Fibroblast of skin of left biceps (primary cell): ENCODE measurements at places on chromosomes 4 and X.
A peak's percentile ranks its signal among the peaks of the same experiment; 100 is the strongest.

GRCh38 chr4:89245459-89245858 lies 62.1 kb downstream of the GPRIN3 start:
- DNase-seq, result no peak

- no peak for DNase-seq
Observed at GRCh38 chrX:130120746-130121504, 10.6 kb upstream of the ELF4 start.

DNA sequence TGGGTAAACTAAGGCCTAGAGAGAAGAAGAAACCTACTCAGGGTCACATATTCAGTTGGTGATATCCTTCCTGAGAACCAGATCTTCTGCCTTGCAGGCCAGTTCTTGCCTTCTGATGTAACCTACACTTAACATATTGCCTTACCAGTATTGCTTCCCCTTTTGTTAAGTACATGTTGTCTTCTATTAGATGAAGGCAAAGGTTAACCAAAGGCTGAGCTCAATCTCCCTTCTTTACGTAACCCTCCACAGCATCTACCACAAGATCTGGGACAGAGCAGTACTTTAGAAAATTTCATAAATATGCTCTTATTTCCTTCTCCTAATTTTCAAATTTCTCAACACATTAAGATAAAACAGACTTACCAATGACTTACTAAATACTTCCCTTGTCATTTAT lies 474.4 kb downstream of the SH2D1A start:
- DNase-seq, result no peak

- DNase-seq, result no peak
Observed at GRCh38 chr4:7330031-7330596, 104.6 kb downstream of the PSAPL1 start.

DNA sequence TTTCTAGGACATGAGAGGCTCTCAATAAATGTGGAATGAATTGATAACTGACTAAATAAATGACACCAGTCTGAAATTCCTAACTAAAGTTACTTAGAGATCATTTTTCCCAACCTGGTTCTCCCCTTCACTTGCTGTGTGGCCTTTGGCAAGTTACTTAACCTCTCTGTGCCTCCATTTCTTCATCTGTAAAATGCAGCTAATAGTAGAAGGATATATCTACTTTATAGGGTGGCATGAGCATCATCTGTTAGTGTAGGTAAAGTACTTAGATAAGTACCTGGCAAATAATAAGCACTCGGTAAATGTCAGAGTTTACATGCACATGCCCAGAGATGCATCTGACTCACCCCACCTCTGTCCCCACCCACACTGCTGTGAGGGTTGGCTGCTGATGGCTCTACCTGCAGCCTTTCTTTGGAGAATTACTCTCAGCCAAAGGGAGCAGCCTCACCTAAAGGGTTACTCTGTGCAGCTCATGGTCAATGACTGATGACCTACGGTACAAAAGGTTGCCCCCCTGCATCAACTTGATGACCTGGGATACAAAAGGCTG lies 139.3 kb downstream of the CHIC2 start:
- no peak for DNase-seq

DNA sequence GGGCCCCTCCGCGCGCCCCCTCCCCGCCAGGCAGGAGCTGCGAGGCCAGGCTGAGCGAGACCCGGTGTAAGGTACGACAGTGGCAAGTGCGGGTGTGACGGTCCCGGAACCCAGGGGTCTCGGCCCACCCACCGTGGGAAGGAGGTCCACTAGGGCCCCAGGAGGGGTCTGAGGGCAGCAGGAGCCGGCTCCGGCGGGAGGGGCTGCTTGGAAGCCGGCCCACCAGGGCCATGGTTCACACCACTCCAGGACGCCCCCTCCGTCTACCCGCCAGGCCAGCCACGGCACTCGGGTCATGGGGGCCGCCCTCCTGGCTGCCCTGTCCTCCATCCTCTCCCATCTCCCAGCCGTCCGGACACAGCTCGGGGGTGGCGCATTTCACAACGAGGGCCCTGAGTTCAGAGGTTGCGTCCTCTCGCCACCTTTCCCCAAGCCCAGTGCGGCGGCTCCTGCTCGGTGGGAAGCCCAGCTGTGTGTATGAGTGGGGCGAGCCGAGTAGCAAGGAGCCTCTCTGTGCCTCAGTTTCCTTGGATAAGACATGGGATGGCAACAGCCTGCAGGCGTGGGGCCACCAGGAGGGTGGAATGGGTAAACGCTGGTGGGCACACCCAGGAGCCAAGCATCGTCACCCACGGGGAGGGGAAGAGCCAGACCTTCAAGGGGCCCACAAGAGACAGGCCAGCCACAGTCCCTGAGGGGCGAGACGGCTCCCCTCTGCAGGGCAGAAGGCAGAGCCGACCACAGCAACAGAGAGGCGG lies 81.3 kb downstream of the FAM53A start:
- no peak for DNase-seq

DNA sequence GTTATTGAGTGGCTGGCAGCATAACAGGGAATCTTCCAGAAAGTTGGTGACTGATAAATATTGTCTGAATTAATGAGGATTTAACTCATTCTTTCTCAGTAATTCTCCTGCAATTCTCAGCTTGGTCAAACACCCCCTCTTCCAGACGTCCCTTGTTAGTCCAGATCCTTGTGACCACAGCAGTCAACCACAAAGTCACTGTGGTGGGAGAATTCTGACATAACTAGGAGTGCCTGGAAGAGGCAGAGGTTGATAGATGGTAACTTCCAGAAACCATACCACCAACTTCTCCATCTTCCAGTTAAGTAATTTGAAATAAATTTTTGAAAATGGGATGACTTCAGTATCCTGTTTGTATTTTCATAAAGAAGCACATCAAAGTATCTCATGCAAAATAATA lies 90.1 kb downstream of the CEP44 start:
- no peak for DNase-seq

GRCh38 chr4:115213716-115214115 lies 100.3 kb upstream of the NDST4 start:
- DNase-seq, result no peak

DNA sequence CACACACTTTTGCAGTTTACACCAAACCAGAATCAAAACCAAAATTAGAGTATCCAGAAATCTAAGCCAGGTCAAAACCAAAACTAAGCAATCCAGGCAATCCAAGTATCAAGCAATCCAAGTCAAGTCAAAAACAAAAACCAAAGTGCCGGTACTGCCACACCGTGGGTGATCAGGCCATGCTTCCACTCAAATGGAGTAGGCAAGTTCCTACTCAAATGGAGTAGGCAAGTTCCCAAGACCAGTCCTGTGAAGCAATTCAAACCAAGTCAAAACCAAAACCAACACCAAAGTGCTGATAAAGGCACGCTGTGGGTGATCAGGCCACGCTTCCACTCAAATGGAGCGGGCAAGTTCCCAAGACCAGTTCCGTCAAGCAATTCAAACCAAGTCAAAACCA lies 31.3 kb downstream of the MID1 start:
- DNase-seq, result no peak

DNA sequence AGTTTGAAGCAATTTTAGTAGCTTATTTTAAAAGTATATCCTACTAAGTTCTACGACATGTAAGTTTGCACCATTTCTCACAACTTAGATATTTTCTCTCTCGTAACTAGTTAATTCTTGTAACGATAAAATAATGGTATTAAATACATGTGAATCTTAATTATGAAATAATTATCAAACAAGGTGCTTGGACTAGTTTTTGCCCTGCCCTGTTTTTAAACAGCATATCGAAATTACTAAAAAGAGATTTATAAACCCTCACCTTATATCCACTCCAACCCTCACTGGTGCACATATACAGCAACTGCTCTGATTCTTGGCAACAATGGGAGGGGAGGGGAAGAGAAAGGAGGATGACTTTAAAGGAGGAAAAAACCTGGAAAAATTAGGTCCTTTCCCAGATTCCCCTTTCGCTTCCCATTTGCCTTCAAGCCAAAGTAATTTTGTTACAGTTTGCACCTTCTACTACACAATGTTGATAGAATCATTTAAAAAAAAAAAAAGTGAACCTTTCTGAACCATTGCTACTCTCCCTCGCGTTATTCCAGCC lies 820 bp upstream of the MAB21L2 start:
- DNase-seq, result no peak

GRCh38 chr4:169900241-169900845 lies 125.9 kb downstream of the MFAP3L start:
- DNase-seq, result no peak

GRCh38 chr4:115609631-115610030 lies 496.2 kb upstream of the NDST4 start:
- DNase-seq, result no peak

DNA sequence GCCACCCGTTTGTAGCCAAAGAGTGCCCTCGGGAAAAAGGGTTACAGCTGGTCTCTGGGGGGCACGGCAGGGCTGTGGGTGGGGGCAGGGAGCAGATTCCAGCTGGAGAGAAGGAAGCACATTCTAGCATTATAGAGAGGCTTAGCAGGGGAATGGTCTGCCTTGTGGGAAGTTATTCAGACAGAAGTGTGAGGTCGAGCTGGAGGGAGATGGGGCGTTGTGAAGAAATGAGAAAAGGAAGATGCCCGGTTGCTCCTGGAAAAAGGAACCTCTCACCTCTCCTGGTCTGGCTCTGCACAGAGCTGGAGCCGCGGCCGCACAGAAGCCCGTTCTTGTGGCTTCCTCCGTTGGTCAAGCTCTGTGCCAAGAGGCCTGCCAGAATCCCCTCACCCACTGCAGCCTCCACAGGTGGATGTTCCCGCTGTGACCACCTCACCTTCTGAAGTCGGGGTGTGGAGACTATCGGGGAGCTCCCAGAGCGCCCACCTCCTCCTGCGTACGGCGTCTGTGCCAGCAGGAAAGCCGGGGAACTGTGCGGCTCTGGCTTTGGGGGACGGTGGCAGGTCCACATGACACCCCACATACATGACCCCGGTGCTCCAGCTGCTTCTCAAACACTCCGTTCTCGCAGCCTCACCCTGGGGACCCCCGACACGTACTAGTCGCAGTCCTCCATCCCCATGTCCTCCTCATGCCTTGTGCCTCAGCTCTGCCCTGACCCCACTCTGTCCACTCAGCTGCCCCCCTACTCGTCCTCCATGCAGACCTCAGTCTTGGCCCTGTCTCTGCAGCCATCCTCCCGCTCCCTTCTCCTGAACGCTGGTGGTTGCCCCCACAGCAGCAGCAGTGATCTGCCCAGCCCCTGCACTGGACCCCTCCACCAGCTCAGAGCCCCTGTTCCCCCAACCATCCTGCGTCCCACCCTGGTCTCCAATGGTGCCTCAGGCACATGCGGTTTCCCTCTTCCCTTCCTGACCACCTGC lies 52.2 kb upstream of the HGFAC start:
- DNase-seq, result no peak

- DNase-seq, result no peak
Observed at GRCh38 chr4:185651851-185652250, 116.5 kb upstream of the PDLIM3 start.

DNA sequence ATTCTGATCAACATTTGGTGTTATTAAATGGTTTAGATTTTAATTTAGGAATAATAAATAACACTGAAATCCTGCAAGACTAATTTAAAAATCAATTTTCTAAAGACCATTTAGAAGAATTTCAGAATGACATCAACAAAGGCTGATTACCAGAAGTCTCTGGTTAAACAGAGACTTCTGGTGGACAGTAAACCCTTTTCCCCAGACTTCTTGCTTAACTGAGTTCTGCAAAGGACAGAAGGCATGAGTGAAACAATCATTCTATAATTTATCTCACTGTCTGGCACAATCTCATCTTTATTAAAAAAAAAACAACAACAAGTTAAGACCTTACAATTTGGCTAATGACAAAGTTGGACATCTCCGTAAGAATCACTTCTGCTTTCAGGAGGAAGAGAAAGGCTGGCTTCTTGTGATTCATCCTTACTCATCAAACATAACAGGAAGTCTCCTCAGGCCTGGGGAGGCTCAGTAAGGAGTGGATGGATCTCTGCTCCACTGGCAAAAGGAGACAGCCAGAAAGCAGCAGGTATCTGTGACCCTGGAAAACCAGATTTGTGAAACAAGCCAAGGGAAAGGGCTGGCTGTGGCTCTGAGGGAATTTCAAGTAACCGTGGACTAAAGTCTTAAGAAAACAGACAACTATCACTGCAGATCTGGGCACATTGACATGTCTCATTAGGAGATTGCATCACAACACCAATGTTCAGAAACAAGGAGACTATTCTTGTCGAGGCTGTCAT lies 908 bp upstream of the TLR6 start:
- peak; percentile 58 for DNase-seq

- no peak for DNase-seq
Observed at GRCh38 chr4:5465956-5466355, 242.4 kb downstream of the EVC2 start.
